ENCODE measurements at places on chromosomes 6 and 20.

GRCh38 chr6:2810092-2810671, 31.5 kb downstream of the SERPINB1 start:
- no peak for DNase-seq

- DNase-seq = no peak
Measured at GRCh38 chr20:63440366-63440955, 32.0 kb downstream of the KCNQ2 start.

GRCh38 chr6:70884074-70884983, 72.5 kb downstream of the B3GAT2 start:
- DNase-seq = no peak

DNA sequence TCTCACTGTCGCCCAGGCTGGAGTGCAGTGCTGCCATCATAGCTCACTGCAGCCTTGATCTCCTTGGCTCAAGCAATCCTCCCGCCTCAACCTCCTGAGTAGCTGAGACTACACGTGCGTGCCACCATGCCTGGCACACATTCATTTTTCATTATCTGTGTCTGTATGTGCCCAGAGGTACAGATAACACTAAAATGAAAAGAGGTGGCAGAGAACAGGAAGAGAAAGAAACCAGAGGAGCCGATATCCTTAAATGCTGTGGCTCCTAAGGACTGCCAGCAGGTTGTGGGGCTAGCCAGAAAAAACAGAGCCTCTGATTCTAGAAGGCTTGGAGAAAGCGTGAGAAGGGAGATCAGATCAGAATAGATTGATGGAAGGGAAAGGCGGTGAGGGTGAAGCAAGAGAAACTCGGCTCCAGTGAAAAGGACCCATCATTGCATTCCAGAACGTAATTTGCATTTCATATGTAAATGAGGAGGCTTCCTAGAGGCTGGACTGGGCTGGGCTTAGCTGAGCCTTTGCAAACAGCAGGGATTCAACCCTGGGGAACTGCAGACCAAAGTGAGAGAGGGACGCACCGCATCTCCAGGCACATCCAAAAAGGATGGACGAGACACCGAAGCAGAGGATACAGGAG, 64.2 kb downstream of the GCNT2 start:
- DNase-seq = no peak

DNA sequence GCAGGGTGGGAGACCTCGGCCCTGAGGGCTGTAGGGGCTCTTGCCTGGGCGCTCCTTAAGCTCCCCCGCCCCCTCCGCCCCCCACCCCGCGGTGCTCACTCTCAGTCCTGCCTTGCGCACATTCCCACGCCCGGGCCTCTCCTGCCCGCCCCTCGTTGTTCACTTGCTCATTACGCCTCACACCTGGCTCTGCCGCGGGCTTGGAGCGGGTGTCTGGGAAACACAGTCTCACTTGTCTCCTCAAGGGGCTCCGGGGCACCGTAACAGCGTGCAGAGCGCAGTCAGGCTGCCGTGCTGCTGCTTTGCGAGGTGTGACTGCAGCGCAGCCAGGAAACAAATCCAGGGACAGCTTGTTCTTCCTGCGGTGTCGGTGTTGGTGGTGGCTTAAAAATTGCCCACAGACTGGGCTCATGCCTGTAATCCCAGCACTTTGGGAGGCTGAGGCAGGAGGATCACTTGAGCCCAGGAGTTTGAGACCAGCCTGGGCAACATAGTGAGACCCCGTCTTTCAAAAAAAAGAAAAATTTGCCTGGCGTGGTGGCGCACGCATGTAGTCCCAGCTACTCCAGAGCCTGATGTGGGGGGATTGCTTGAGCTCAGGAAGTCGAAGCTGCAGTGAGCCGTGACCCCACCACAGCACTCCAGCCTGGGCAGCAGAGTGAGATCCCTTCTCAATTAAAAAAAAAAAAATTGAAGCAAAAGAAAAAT, 4.6 kb downstream of the NPBWR2 start:
- DNase-seq = no peak

DNA sequence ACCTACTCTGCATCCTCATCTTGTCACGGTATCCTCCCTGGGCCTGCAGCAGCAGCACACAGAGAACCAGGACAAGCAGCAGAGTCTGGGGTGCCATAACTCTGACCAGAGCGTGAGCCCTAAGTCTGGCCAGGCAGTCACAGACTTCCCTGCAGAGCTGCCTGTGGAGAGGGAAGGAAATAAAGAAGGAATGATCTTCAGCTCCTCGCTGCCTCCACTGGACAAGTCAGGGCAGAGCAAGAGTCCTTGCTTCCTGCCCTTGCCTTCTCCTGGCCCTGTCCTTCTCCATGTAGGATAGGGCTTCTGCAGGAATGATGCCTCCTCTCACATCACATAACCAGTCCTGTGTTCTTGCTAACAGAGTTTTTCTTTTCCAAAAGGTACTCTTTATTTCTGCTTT, 15.9 kb upstream of the WFDC11 start:
- no peak for DNase-seq

- no peak for DNase-seq
Measured at GRCh38 chr6:15907914-15908518, 220.9 kb upstream of the MYLIP start.

DNA sequence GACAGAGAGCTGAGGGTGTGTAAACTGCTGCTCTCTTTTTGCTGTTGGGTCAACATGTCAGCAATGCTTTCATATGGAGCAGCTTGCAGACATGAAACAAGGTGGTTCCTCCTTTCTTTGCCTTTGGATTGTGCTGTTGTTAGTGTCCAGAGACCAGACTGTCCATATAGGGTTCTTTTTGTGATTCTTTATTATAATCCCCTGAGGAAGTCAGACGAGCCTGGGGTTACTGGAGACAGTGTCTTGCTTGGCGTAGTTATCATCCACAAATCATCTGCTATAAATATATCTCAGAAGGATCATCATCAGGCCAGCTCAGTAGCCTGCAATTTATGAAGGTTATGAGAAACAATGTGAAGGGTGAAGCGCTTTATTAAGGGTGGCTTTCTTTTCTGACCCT, 2.3 kb upstream of the ADGRB3 start:
- DNase-seq = no peak

GRCh38 chr6:15845492-15845891, 182.7 kb upstream of the DTNBP1 start:
- no peak for DNase-seq

DNA sequence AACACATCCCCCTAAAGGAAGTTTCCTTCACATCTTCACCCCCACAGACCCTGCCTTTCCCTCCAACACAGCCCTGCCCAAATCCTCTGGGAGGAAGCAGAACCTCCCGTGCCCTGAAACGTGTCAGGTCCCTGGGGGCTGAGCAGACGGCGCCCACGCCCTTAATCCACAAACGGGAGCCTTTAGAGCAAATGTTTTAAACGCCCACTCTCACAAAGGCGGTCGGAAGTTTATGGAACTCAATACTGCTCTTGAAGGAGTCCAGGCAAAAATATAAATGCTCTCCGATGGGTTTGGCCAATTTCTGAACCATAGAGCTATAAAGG, 237.1 kb upstream of the AFDN start:
- DNase-seq = no peak

- DNase-seq = no peak
Measured at GRCh38 chr6:107115695-107116327, 496 bp upstream of the BEND3 start.

DNA sequence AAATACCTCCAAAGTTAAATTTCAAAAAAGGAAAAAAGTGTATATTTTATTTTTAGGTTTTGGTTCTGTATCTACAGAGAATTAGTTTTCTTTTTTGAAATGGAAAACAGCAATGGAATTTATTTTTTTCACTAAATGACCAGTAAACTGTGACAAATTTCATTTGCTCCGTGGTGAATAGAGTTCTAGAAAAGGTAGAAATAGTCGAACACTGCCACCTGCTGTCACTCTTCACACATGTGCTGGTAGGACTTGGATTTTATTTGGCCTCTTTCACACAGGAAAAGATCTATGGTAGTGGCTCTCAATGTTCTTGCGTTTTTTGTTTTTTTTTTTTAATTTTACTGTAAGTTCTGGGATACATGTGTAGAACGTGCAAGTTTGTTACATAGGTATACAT, 312.5 kb downstream of the EYA4 start:
- DNase-seq = no peak

- DNase-seq = no peak
Measured at GRCh38 chr20:61057443-61058121, 194.5 kb upstream of the CDH4 start.

DNA sequence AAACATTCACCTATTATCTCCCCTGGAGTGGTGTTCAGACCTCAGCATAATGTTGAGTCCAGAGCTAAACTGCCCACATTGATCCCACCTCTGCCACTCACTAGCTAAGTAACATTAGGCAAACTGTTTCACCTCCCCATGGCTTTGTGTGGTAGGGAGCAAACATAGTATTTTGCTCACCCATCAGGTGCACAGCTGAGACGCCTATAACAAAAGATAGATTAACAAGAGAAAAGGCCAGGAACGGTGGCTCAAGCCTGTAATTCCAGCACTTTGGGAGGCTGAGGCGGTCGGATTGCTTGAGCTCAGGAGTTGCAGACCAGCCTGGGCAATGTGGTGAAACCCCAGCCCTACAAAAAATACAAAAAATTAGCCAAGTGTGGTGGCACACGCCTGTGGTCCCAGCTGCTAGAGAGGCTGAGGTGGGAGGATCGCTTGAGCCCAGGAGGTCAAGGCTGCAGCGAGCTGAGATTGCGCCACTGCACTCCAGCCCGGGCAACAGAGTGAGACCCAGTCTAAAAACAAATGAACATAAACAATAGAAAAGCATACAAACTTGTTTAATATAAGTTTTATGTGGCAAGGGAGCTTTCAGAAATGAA, 91.6 kb downstream of the MAP3K7 start:
- no peak for DNase-seq

- no peak for DNase-seq
Measured at GRCh38 chr20:49741977-49742376, 28.3 kb upstream of the B4GALT5 start.

DNA sequence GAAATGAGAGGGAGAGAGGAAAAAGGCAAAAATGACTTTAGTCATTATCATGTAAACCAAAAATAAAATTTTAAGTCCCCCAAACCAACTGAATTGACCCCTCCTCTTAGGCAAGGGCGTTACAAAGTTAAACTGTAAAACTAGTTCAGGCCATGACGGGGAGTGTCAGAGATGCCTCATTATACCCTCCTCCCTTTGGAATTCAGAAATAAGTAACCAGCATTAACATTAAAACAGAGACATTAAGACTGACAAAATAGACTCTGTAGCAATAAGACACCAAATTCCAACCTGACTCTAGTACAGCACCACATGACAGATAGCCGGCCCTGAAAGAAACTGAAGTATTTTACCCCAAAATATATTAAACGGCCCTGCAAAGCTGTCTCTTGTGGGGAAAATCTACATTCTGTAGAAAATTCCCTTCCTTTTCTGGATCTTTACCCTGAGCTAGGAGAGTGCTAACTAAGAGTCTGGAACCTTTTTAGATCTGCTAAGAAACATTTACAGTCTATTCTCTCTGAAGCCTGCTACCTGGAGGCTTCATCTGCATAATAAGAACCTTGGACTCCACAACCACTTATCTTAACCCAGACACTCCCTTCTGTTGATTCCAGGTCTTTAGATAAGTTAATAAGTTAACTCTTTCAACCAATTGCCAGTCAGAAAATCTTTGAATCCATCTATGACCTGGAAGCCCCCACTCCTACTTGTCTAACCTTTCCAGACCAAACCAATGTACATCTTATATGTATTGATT, 150.7 kb downstream of the PKHD1 start:
- no peak for DNase-seq

DNA sequence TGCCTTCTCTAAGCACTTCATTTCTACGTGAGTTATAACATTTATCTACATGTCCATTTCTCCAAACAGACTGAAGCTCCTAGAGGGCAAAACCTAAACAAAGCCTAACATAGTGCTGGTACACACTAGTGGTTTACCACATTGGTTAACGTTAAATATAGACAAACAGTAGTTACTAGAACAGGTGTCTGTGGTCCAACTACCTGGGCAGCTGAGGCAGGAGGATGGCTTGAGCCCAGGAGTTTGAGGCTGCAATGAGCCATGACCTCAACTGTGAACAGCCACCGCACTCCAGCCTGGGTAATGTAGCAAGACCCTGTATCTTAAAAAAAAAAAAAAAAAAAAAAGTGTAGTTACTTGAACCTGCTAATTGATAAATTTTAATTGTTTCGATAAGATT, 26.5 kb downstream of the PTPRK start:
- DNase-seq = no peak

DNA sequence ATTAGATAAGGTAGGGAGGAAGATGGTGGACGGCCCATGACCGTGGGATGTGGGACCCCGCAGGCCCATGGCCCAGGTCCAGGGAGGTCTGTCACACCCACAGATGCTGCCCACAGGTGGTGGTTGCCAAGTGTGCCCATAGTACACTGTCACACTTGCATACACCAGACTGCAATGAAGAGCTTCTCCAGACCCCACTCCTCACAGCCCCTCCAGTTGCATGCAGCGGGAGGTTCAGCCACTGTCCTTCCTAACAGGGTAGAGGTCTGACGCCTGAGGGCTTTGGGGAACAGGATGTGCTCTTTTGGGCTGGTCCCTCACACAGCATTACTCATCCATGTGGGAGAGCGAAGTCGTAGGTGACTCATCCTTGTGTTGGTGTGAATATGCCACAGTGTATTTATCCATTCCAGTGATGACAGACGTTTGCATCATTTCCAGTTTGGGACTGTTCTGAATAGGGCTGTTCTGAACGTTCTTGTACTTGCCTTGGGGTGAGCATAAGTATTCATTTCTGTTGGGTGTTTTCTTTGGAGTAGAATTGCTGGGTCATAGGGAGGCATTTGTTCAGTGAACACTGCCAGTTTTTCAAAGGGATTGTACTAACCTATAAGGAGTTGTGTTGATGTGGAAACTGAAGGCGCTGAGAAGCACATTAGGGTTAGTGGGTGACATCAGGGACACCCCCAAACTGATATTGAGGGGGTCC, 10.1 kb upstream of the PYGB start:
- no peak for DNase-seq

GRCh38 chr20:7272512-7272911, 505.0 kb downstream of the BMP2 start:
- DNase-seq = no peak

GRCh38 chr6:106581468-106581867, 47.8 kb downstream of the RTN4IP1 start:
- DNase-seq = no peak

- DNase-seq = no peak
Measured at GRCh38 chr20:21523895-21524294, 10.0 kb upstream of the NKX2-2 start.

- DNase-seq = no peak
Measured at GRCh38 chr20:3916364-3916763, 27.2 kb downstream of the PANK2 start.

GRCh38 chr6:11848346-11848651, 69.7 kb upstream of the ADTRP start:
- DNase-seq = no peak

GRCh38 chr20:63495741-63496595, 2.9 kb downstream of the EEF1A2 start:
- no peak for DNase-seq

GRCh38 chr6:125804264-125804663, 13.5 kb downstream of the NCOA7 start:
- no peak for DNase-seq

- no peak for DNase-seq
Measured at GRCh38 chr20:41617059-41617901, 897 bp downstream of the CHD6 start.

GRCh38 chr6:143333081-143333480, 117.4 kb downstream of the ADAT2 start:
- no peak for DNase-seq

Data from cortex of kidney (tissue), 1 donor.